Epithelial cell of esophagus (primary cell): ENCODE measurements at places on chromosomes 5 and 9.

GRCh38 chr5:155260798-155261197 is 247.2 kb downstream of the KIF4B start:
- DNase-seq: peak; percentile 53

DNA sequence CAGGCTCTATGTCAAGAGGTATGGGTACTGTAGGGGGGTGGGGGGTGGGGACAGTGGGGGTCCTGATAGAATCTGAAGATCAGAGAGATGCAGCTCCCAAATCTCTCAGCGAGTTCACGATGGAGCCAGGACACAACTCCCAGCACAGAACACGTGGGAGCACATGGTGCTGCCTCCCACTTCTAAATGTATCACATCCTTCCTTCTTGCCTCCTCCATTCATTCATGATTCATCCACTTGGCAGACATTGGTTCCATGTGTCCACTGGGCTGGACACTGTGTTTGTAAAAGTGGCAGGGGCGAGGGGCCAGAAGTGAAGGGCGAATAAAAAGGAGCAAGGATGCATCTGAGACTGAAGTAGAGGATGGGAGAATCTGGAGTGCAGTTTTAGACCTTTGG is 33.9 kb downstream of the SH3TC2 start:
- no peak for DNase-seq

DNA sequence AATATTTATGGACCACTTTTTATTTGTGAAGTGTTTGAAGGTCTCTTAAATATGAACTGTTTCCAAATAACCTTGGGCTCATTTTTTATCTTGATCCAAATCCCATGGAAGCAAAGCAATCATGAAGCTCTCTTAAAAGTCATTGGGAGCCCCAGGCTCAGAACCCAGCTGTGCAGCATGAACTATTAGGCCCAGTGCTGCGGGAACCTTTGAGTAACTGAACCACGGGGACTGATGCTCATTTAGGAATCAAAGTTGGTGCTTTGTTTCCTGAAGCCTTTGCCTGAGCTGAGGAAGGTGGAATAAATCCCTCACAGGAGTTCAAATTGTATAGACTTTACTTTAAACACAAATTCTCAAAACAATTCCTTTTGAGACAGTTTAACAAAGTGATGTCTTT is 27.8 kb downstream of the MAT2B start:
- DNase-seq: no peak

DNA sequence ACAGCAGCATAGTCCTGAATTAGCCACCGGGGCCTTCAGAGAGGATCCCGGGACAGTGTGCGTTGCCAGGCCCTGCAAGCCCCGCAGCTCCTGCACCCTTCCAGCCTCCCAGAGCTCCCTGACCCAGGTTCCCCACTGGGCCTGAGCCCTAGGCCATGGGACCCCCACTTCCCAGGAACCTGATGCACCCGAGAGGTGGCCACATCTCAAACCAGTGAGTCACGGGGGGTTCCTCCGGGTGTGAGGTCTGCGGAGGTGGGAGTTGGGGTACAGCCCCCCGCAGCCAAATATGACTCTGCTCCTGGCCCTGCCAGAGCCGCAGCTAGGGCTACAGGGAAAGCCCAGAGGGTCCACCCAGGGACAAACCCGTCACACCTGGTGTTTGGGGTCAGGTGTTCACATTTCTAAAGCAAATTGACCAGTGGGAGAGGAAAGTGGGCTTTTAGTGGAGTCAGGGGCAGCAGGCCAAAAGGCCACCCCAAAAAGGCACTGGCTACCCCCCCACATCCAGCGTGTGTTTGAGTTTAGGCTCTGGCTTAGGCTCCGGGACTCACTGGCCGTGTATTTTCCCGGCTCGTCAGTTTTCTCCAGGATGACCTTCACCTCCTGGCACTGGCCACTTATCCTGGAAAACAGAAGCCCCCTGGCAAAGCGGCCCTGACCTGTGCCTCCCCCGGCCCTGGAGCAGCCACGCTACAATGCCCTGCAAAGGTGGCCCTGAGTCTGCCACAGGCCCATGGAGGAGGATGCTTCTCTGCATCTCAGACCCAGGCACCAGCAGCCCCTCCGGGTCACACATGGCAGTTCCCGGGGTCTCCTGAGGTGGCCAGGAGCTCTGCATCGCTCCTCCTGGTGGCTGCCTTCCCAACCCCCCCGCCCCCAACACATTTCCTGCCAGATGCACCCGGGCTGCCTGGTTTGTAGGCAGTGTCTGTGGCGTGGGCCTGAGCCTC is 17.4 kb upstream of the OBP2B start:
- no peak for DNase-seq

DNA sequence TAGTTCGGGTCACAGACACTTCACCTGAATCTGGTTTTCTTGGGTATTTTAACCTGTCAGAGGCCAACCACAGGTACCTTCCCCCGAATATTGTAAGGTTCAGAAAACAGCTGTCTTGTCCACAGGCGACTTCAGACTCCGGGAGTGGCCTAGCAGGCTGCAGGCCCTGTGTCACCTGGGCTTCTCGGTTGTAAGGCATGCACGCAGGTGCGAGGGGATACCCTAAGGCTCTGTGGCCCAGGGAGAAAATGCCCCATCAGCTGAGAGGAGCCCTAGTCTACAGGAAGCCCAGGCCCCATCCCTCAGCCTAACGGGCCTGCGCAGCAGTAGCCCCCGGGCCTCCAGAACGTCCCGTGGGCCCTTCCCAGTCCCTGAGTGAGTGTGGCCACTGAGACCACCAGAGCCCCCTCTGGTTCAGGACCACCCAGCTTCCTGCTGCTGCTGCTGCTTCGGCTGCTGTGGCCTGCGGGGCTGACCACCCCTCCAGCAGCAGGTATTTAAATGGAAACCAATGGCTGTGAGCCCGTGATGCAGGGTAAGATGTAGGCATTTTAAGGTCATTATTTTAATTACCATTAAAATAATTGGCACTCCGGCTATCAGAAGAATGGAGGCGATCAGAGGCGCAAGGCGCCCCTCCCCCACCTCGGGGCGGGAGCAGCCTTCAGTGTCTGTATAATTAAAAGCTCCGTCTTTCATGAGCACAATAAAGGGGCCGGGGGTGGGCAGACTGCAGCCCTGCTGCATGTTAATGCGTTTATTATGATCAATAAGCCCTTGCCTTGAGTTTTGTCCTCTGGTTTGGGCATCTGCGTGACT is 65.4 kb downstream of the PSMB7 start:
- DNase-seq: no peak
